ENCODE measurements at places on chromosomes 12 and 14.

DNA sequence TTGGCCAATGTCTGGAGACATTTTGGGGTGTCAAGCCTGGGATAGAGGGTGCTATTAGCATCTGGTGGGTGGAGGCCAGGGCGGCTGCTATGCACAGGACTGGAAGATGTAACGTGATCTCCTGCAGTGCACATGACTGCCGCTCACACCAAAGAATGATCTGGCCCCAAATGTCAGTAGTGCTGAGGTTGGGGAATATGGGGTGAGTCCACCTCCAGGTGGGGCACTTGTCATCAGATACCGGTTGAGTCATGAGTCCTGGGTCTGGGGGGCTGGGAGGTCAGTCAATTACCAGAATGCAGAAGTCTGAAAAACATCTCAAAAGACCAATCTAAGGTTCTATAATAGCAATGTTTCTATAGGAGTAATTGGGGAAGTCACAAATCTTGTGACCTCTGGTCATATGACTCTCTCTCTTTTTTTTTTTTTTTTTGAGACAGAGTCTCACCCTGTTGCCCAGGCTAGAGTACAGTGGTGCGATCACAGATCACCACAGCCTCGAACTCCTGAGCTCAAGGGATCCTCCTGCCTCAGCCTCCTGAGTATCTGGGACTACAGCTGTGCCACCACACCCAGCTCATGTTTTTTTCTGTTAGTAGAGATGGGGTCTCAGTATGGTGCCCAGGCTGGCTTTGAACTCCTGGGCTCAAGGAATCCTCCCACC is 6.0 kb upstream of the SDSL start:
- DNase-seq = peak; percentile 26

GRCh38 chr12:48027183-48028002 is 23.1 kb upstream of the COL2A1 start:
- DNase-seq = no peak

- no peak for DNase-seq
These were observed 4.1 kb downstream of the GMPR2 start for GRCh38 chr14:24236689-24237462.

DNA sequence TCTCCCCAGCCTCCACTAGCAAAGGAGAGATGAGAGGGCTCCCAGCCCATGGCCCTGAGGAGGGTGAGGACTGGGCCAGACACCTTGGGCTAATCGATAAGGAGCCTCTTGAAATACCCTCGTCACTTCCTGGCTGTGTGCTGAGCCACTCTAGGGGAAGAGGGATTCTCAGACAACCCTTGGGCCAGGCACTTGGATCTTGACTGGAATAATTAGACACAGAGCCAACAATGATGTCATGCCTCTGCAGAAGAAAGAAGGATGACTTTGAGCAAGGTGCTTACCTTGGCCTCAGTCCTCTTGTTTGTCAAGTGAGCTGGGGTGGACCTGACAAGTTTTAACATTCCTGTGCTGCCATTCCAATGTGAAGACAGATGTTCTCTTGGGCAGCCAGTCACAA is 83.1 kb downstream of the LRRC74A start:
- no peak for DNase-seq

- no peak for DNase-seq
These were observed 237.6 kb upstream of the AMIGO2 start for GRCh38 chr12:47317175-47317915.

DNA sequence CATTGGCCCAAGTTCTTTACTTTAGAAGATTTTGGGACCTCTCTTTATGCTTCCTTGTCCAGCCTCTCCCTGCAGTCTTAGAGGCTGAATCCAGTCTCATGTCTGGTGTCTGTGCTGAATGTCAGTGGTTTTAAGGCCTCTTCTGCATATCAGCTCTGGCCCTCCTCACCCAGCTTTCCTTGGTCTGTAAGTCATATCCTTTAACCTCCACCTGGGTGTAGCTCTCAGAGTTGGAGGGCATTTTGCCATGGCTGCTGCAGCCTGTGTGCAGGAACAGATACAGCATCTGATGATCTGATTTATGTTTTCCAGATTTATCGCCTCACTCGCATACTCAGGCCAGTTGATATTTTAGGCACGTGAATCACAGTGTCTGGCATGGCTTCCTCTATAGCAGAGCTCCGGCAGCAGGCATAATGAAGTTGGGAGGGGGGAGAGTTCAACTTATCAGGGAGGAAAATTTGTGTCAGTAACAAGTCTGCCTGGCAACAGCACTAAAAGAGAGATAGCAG is 335.0 kb downstream of the PCNX1 start:
- DNase-seq = peak; percentile 84

DNA sequence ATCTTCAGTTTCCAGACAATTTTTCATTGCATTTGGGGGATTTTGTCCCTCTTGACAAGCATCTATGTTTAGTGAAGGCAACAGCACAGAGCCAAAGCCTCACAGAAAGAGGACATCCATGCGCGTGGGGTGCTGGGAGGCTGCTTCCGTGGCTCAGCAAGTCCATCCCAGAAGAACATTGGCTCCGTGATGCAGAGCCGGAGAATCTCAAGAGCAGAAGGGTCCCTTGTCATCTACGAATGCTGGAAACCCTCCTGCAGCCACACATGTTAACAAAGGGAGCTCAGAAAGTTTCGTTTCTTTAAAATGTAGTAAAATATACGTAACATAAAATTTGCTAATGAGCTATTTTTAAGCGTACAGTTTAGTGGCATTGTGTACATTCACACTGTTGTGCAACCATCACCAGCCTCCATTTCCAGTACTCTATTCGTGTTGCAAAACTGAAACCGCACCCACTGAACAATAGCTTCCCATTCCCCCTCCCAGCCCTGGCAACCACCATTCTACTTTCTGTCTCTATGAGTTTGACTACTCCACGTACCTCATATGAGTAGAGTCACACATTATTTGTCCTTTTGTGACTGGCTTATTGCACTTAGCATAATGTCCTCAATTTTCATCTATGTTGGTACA is 185.9 kb downstream of the TTC7B start:
- DNase-seq = no peak

GRCh38 chr14:80636071-80636470 is 305.5 kb downstream of the CEP128 start:
- peak; percentile 16 for DNase-seq

- DNase-seq = peak; percentile 39
These were observed 34.5 kb downstream of the VDR start for GRCh38 chr12:47870175-47870781.

GRCh38 chr12:94618995-94619695 is 31.2 kb downstream of the TMCC3 start:
- peak; percentile 98 for DNase-seq

GRCh38 chr12:121036810-121037326 is 2.2 kb downstream of the OASL start:
- peak; percentile 86 for DNase-seq

DNA sequence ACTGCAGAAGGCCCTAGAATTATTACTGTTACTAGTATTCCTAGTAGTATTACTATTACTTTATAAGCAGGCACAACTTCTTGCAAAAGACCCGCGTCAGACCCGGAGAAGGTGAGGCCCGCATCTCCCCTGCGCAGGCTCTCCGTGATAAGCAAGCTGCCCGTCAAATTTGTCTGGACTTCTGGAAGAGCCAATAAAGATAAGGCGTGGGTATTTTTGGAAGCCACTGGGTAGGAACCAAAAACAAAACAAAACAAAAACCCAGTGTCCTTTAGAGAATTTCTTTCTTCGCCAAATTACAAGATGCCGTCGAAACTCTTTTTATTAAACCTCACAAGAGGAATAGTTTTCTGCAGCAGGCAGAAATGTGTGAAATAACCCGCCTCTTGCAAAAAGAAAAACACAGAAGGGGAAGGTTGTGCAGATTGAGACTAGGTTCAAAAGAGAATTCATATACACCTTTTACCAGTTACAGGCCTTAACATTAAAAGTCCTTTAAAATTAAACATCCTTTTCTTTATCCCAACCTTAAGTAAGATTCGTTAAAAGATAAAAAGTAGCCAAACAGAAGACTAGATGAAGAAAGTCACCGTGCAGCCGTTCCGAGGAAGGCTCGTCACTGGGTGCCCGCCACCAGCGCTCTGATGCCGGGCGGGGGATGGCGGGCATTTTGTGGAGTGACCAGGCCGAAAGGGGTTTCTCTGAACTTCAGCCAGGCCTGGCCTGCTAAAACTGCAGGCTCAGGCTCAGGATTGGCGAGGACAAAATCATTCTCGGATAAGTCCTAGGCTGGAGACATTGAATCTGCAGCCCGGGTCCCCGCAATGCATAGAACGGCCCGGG is 1.6 kb downstream of the TBX5 start:
- peak; percentile 46 for DNase-seq

DNA sequence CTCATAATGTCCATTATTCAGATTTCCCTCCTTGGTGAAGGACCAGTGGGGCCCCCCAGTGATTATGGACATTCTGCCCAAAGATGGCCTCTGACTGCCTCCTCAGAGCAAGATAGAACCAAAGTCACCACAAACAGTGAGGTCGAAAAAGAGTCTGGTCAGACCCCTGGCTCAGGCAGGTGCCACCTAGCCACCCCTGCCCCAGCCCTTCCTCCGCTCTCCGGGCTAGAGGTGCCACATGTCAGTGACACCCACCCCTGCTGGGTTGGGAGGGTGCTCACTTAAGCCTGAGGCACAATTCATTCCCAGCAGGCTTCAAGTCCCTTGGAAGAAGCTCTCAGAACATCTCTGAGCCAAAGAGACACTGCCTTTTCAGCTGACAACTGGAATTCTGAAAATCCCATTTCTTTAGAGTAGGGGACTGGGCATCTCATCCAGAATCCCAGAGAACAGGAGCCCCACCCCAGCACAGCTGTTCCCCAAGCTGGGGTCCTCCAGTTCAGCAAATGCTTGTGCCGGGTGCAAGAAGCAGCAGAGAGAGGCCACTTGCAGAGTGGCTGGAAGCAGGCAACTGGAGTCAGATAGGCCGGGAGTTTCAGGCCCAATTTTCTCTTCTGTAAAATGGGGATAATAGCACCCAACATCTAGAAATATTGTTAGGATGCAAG is 50.3 kb downstream of the ISCA2 start:
- no peak for DNase-seq

DNA sequence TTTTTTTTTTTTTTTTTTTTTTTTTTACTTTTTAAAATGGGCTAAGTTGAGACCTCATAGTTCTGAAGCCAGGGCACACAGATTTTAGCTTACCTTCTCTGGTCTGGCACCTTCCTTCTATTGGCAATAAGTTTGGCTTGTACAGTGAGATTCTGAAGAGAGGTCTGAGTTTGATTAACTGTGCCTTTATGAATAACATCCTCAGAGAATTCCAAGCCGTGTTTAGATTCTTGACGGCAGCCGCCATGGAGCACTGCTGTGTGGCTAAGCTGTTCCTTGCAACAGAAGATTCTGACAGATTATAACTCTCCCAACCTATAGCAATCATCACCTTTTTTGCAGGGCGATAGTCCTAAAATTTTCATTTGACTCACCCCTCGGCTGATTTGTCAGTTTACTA is 354.9 kb upstream of the FAR2 start:
- DNase-seq = peak; percentile 10

GRCh38 chr12:253116-253831 is 9.4 kb downstream of the SLC6A13 start:
- DNase-seq = no peak

DNA sequence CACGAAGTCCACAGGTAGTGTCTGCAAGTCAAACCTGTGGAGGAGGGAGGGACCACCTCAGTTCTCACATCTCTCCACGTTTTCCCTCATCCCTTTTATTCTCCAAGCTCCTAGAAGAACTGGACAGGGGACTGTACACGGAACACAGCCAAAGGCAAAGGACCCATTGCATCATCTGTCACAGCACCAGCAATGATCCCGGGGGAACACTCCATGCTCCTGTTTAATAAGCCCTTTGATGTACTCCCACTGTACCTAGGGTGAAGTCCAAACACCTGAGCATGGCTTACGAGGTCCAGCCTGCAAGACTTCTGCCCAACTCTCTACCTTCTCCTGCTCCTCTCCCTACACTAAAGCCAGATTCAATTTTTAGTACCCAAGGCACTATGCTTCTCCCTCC is 26.5 kb downstream of the PRPF40B start:
- DNase-seq = no peak

GRCh38 chr14:42316693-42317092 is 710.0 kb downstream of the LRFN5 start:
- no peak for DNase-seq

- peak; percentile 24 for DNase-seq
These were observed 62.7 kb downstream of the RCOR1 start for GRCh38 chr14:102655137-102655536.

GRCh38 chr12:76694369-76694768 is 69.5 kb upstream of the ZDHHC17 start:
- DNase-seq = no peak

DNA sequence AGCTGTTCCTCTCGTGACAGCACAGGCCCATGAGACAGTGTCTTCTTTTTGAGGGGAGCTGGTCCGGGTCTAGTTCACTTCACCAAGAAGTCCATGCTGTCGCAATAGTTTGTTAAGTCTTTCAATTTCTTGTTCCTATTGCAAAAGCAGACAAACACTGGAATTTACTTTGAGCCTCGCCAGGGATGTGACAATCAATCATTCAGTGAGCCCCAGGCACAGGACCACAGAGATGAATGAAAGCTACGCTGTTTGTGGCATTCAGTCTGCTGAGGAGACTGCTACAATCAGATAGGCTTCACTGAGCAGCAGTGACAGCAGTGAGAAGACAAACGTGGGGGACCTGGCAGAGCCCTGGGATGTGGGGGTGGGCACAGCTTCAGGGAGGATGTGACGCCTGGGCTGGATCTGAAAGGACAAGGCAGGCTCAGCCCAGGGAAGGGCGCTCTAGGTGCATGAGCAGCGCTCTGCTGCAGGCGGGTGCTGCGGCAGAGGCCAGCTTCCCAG is 35.5 kb downstream of the TCTN1 start:
- no peak for DNase-seq

- DNase-seq = peak; percentile 82
These were observed 2.9 kb upstream of the SETD1B start for GRCh38 chr12:121800694-121801594.

GRCh38 chr12:80925237-80925636 is 12.5 kb downstream of the LIN7A start:
- no peak for DNase-seq

GRCh38 chr14:61766151-61766550 is 3.9 kb downstream of the SNAPC1 start:
- DNase-seq = no peak

DNA sequence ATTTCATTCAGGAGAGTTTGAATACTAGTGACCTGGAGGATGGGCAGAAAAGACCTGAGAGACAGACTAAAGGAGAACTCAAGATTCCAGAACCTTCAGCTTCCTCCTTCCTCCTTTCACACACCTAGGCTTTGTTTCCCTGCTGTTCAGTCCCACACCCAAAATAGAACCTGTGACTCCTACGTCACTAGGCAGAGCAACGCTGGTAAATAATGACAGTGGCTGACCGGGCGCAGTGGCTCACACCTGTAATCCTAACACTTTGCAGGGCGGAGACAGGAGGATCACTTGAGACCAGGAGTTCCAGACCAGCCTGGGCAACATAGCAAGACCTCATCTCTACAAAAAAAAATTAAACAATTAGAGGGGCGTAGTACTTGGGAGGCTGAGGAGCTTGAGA is 166.4 kb upstream of the FKBP4 start:
- no peak for DNase-seq

DNA sequence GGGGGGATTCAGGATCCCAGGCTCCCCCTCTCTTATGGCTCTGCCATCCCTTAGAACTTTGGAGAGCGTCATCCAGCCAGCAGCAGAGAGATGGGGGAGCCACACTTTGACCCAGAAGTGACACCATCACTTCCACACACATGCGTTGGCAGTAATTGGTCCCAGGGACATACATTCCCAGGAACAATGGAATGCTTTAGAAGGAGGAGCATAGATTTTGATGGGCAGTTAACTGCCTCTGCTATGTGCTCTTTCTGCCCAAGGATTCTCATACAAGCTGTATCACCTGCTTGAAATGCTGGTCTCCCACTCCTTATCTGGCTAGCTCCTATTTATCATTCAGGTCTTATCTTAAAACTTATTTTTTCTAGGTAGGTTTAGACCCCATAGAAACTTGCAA is 109.0 kb upstream of the RPH3A start:
- no peak for DNase-seq
